ENCODE measurements at places on chromosomes 5 and 9.

DNA sequence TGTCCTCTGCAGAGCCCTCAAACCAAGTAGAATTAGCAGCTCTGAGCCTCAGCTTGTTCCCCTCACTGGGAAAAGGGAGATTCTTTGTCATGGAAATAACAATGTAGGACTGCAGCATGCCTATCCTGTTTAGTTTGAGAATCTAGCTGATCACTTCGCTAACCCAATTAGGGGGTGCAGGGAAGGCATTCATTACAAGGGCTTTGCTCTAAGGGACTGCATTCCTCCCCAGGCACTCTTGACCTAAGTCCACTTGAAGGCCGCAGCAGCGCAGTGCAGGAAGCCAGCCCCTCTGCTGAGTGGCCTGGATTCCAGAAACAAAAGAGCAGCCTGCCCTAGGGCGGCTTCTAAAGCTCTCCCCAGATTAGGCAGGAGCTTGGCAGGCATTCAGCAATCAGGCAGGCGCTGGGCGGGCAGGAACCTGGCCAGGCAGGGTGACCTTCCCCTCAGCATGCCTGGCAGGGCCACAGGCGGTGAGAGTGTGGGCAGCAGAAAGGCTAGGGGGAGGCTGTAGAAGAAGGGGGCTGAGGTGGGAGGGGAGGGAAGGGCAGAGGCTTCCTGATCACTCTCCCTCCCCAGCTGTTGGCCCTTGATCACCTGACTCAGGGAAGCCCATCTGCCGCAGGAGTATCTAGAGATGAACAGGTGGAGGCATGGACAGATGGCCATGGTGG is 24.8 kb downstream of the CCNJL start:
- DNase-seq: peak; percentile 95

GRCh38 chr5:151688436-151688835 is 1.7 kb upstream of the SPARC start:
- no peak for DNase-seq

GRCh38 chr5:89712134-89712700 is 697.3 kb downstream of the CETN3 start:
- DNase-seq: peak; percentile 72

DNA sequence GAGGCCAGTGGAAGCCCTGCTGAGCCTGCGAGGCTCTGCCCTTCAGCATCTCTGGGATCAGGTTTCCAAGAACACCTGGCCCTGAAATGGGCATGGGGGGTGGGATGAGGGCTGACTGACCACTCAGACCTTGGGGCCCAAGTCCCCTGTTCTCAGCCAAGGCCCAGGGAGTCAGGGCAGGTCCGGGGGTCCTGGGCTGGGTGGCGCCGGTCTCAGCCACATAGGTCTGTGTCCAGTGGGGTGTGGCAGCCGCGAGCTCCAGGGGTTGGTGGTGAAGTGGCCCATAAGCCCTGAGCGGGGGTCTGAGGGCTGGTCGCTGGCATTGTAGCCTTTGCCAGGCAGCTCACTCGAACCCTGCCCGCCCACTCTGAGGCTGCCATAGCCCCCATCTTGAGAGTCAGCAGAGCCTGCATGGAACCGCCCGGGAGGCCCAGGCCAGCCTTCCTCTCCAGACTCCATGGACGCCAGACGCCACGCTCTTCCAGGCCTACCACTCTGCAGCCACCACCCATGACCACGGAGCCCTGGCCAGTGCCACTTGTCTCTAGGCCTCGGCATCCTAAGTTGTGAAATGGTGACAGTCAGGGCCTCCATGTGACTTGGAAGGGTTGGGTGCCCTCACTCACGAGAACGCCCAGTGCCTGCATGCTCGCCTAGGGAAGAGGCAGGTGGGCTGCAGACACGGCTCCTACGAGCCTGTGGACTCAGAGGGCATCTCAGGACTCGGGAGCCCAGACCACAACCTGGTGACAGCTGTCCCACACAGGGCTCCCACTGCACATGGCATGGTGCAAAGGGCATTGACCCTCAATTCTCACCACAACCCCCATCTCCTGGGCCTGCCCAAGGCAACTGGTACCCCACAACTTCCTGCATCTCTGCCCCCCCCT is 6.7 kb upstream of the DBH start:
- DNase-seq: no peak

DNA sequence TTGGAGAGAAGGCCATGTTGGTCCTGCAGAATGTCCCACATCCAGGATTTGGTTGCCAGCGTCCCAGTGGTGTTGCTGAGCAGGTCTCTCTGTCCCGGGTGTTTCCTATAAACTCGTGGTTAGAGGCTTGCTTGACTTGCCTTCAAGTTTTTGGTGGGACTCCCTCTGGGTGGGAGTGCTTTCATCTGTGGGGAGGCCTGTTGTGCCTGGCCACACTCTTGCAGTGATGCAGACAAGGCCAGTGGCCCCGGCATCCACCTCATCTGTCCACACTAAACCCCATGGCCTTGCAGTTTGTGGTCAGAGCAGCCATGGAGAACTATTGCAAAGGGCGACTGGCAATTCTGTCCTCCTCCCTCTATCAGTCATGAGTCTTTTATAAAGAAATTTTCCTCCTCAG is 71.8 kb downstream of the PHF2 start:
- no peak for DNase-seq

- DNase-seq: no peak
Measured at GRCh38 chr5:149133795-149134777, 7.2 kb upstream of the ABLIM3 start.

Measured in mesendoderm (in vitro differentiated cells).